ENCODE measurements at places on chromosomes 2 and 18.

GRCh38 chr2:11871421-11871820 lies 125.0 kb downstream of the LPIN1 start:
- DNase-seq = no peak

DNA sequence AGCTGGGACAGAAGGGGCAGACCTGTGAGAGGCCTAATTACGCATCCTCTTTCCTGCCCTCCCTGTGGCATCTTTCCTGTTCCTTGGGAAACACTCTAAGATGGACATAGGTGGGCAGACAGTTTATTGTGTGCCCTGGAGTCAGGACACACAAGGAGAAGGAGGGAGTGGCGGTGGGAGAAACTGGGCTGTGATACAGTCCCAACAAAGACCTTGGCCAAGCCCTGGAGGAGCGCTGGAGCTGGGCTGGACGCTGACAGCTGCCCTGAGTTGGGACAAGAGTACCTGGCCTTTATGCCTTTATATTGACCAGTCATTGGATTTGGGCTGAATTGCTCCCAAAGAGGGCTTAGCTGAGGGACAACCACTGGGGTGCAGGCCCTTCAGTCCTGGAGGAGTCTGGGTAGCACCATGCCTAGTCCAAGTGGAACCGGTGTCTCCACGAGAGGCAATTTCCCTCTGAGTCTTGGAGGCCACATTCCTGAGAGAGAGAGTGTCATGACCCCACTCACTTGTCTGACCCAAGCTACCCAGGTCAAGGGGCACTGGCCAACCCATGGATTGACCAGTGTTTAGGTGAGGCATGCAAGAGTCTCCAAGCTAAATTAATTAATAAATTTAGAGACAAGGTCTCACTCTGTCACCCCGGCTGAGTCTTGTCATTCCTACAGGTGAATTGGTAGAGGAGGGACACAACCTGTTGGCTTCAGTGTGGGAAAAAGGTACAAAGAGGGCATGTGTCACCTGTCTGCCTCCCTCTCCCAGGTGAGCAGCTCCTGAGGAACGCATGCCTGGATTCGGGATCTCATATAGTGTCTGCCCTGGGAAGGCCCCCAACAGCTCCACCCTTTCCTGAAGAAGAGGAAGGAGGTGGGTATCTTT lies 107.1 kb upstream of the ST3GAL5 start:
- no peak for DNase-seq

DNA sequence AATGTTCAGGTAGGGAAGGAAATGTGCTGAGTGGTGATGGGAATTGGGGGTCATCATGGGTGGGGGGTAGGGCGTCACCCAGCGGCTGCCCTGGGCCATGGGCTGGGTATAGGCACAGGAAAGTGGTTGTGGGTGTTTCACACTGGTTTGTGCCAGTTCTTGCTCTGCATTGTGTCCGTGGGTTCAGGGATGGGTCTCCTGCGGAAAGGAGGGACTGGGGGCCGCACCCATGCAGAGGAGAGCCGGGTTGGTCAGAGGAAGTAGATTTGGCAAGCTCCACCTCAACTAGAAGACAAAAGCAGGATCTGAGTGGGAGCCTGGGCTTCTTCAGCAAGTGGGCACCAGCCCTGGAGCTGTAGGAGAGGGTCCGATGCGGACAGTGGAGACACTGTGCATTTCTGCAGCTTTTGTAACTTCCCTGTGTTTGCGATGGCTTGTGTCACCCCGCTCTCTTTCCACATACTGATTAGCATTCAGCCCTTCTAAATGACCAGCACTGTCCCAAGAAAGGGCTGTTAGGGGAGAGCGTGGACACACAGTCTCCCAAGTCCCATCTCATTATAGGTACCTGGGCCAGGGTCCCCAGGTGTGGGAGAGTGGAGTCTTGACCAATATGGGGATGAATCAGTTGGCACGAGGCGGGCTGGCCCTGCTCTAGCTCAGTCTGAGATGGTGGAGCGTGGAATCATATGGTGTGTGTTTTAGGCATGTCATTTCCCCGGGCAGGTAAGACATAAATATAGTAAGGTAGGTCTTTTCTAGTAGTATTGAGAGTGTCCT lies 67.2 kb downstream of the LRRFIP1 start:
- DNase-seq = peak; percentile 65

DNA sequence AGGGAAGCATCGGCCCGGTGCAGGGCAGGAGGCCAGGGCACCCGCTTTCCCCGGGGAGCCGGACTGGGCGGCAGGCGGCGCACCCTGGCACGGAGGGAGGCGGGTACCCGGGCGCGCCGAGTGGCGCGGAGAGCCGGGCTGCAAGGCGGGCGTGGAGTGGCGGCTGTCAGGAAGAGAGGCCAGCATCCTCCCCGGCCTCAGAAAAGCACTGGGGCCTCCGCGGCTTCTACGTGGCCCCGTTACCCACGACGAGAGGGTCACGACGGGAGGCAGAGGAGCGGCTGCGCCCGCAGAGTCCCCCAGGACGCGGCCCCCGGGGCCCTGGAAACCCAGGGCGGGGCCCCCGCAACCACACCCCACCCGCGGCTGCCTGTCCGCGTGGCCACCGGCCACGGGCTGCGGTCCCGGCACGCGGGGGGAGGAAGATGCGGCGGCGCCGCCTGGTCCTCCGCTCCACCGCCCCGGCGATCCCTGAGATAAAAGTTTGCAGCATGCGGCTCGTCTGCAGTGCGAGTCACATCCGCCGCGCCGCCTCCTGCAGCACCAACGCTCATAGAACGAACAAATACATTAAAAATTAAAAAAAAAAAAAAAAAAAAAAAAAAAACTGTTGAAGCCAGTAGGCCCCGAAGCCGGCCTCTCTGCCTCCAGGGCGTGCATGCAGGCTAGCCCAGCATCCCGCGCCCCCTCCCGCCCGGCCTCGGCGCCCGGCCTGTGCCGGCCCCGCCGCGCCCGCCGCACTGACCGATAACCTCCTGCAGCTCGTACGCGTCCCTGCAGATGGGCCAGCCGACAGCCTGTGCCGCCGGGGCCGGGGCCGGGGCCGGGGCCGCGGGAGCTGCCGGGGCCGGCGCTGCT lies 683 bp downstream of the STK39 start:
- DNase-seq = peak; percentile 87

DNA sequence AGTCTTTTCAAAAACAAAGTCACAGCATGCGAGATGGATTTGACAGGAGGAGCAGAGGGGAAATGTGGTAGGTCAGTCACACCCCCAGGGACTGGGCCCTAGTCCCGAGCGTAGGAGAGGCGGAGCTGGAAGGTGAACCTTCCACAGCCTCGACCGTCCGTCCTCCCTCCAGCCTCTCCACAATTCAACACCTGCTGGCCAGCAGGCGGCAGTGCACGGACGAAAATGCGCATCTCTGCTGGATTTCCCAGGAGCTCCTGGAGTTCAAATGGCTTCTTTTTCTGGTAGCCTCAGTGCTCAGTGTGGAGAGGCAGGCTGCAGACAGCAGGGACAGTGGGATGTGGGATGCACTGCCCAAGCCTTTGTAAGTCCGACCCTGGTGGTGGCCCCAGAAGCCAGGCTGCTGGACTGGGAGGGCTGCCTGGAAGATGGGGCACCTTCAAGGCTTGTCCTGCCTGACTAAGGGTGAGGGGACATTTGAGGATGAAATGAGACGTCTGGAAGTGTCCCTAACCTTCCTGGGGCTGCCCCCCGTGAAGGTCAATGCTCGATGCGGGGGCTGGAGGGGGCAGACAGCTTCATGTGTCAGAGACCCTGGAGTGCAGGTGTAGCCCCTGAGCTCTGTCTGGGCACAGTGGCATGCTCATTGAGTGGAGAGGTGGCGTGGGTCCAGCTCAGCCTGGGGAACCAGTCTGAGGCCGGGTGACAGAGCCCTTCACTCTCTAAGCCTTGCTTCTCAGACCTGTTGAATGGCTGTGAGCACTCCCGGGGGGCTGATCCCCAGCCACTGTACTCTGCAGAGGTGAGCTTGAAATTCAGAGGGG lies 189.5 kb downstream of the TFCP2L1 start:
- peak; percentile 43 for DNase-seq

All from common myeloid progenitor, CD34-positive (primary cell).